Activated CD4-positive, alpha-beta T cell treated with anti-CD3 and anti-CD28 coated beads, Interleukin-2, amount 50 U/mL, for 16 hours (primary cell): ENCODE measurements at places on chromosomes 16 and 17.

DNA sequence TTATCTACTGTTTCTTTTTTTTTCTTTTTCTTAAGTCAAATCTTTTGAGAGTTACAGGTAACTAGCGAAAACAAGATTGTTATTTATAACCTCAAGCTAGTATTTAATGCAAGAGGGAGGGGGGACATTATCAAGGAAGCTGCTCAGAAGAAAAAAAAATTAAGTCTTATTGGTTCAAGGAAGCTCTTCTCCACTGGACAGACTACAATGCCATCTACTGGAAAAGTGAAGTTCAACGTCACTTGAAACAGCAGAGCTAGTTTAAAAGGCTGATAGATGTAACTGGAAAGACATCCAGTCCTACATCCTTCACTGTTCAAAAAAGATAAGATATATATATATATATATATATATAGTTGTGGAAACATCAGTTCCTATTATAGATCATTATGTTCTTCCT, 418.0 kb upstream of the PSMD7 start:
- peak; percentile 14 for DNase-seq

DNA sequence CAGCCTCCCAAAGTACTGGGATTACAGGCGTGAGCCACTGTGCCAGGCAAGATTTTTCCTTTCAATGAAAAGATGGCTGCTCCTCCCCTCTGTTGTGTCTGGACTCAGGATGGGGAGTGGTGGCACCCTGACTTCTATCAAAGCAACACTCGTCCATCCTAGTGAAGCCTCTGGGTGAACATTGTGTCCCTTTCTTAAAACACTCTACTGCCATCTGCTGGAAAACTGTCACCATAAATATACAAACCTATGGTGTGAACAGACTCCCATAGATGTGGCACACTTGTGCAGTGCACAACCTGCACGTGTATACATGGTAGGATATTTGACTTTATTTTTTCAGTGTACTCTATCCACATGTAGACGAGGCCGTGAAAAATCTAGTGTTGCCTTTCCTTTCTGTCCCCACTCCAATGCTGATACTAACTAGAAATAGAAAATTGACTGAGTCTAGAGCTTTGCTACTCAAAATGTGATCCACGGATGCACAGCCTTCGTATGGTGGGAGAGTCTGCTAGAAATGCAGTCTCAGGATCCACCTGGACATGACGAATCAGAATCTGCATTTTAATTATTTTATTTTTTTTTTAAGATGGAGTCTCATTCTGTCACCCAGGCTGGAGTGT, 55.9 kb upstream of the PLCG2 start:
- DNase-seq = peak; percentile 84

- peak; percentile 52 for DNase-seq
These were observed 26.8 kb downstream of the MPP2 start for GRCh38 chr17:43880420-43880991.

GRCh38 chr17:63275971-63276745, 169.9 kb downstream of the CYB561 start:
- DNase-seq = no peak

DNA sequence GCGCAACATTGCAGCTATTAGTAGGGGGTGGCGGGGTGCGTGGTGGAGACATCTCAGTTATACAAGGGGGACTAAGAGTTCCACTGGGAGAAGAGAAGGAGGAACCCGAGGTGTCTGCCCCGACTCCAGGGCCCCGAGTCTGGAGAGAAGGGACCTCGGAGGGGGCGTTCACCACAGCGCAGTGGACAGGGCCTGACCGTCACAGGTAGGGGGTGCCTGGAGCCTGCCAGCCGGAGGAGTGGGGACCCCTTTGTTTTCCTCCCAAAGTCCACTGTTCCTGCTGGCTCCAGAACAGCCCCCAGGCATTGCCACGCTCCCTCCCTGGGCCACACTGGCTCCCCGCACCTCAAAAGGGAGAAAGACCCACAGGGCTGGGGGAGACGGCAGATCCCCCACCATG, 175.9 kb upstream of the TNRC6C start:
- DNase-seq = no peak

DNA sequence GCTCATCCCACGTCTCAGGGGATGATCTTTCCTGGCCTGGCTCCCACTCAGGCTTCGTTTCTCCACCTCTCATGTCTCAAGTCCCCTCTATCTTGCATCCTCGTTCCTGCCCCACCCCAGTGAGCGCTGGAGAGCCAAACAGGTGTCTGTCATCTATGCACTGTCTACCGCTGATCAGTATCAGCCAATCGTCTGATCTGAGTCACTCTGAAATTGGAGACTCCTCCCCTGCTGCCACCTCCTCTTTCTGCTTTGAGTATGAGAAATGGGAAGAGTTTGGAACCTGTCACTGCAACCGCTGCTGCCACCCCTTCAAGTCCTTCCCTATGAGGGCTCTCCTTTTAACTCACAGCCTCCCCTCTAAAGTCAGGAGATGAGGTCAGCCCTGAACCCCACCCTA, 28.0 kb downstream of the FZD2 start:
- DNase-seq = no peak

GRCh38 chr16:81384006-81384405, 60.6 kb upstream of the CMIP start:
- no peak for DNase-seq

GRCh38 chr16:79286646-79287423, 313.7 kb downstream of the MAF start:
- peak; percentile 61 for DNase-seq

DNA sequence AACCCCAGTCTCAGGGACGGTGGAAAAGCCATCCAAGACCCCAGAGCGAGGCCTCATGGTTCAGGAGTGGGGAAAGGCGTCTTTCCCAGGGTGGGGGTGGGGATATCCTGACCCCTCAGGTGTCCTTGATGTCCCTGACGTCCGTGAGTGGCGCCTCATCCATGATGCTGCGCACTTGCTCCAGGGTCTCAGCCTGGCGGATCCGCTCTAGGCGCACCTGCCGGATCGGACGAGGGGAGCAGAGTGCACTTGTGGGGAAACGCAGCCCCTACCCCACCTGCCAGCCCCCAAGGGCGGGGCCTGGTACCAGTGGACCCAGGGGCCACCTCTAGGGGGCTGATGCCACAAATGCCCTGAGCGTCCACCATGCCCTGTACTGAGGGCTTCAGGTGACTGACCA, 20.2 kb downstream of the RABEP2 start:
- no peak for DNase-seq

- no peak for DNase-seq
These were observed 1.8 kb downstream of the ITGAX start for GRCh38 chr16:31356566-31357323.

DNA sequence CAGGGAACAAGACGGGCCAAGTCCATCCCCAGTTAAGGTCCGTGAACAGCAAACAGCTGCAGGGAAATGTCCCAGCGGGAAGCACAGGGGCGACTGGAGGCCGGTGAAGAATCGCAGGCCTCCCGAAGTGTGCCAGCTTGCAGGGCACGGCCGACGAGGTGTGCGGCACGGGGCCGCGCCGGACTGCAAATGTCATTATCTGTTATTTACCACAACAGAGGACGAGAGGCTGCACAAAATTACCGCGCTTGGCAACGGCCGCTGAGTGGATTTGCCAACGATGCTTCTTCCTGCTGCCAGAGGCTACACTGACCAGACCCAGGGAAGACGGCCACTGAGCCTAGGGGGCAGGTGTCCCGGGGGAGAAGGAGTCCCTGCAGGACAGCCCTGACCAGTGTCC, 53.1 kb downstream of the RPH3AL start:
- DNase-seq = no peak

GRCh38 chr16:85137323-85138072, 25.2 kb upstream of the CIBAR2 start:
- DNase-seq = no peak

- DNase-seq = no peak
These were observed 158.9 kb downstream of the TRIM37 start for GRCh38 chr17:58947824-58948223.

GRCh38 chr17:7326186-7326585, 2.9 kb downstream of the NEURL4 start:
- no peak for DNase-seq

- DNase-seq = peak; percentile 51
These were observed 489 bp downstream of the ZC3H18 start for GRCh38 chr16:88570691-88571092.

- no peak for DNase-seq
These were observed 12.4 kb downstream of the UBALD2 start for GRCh38 chr17:76277300-76278267.

DNA sequence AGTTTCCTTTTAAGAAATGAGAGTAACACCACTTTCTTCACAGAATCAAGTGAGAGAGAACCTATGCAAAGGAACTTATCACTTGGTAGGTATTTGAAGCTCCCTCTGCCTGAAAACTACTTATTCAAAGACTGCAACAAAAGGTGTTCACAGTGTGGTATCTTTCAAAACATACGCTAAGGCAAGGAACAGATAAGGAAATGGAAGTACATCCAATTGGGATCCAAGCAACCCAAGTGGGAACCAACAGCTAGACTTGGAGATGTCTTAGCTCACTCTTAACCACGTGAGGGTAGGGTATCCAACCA, 431 bp upstream of the PPM1E start:
- DNase-seq = no peak

DNA sequence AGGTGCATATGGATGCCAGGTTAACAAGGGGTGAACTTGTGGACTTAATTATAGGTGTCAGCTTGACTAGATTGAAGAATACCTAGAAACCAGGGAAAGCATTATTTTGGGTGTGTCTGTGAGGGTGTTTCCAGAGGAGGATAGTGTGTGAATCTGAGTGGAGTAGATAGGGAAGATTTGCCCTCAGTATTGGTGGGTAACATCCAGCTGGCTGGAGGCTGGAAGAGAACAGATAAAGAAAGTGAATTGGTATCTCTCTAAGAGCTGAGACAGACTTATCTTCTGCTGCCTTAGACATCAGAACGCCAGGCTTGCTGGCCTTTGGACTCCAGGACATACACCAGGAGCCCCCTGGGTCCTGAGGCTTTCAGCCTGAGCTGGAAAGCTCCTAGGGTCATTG, 75.2 kb downstream of the CDRT15 start:
- no peak for DNase-seq

GRCh38 chr16:87178977-87179376, 138.2 kb downstream of the C16orf95 start:
- DNase-seq = no peak

DNA sequence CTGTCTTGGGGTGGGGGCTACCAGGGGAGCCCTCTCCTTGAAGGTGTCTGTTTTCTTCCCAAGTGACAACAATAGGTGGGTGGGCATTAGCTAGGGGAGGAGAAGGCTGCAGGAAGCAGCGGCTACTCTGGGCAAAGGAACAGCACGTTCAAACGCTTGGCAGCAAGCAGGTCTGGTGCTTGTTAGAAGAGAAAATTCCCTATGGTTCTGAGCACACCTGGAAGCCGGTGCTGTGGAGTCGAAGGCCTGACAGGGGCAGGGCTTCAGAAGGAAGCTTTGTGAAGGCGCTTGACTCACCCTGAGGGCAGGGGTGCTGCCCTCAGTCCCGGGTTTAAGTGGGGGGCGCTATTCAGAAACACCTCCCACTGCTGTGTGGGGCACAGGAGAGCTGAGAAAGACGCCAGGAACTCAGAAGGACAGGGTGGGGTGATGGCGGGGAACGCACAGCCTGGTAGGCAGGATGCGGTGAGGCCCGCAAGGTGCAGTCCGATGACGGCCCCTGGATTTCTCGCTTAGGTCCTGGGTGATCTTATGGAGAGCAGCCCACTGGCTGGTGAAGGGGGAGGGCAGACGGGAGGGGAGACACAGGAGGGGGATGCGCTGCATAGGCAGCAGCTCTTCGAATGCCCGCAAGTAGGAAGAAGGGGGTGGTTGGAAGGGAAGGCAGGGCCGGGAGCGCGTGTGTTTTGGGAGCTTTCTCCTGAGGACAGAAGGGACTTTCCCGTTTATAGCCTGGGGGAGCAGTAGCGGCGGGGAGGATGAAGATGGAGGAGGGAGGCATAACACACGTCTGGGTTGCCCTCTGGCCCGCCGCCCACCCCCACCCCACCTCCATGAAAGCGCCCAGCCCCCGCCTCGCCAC, 3.2 kb downstream of the GJD3 start:
- no peak for DNase-seq

GRCh38 chr17:49928837-49929475, 40.0 kb upstream of the DLX4 start:
- DNase-seq = no peak

- no peak for DNase-seq
These were observed 12.0 kb downstream of the CYBC1 start for GRCh38 chr17:82438401-82439193.

GRCh38 chr17:59287452-59287851, 44.0 kb upstream of the YPEL2 start:
- DNase-seq = peak; percentile 15

- no peak for DNase-seq
These were observed 1.9 kb upstream of the CDYL2 start for GRCh38 chr16:80806289-80806688.

DNA sequence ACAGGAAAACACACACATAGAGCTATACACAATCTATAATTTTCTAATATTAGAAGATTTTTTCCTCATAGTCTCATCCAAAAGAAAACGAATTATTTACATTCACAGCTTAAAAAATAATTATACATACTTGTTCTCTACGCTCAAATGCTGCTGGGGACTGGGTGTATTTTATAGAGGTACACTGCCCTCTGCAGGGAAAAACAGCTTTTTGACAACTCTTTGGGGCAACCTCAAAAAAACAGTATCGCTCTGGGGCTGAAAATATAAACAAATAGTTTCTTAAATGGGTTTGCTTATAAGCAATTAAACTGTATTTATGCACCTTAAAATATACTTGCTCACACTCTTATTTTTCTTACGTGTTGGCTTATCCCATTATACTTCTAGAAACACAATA, 261.8 kb upstream of the PSMD7 start:
- no peak for DNase-seq

- no peak for DNase-seq
These were observed 127.3 kb downstream of the CDRT15L2 start for GRCh38 chr17:20706751-20707373.

DNA sequence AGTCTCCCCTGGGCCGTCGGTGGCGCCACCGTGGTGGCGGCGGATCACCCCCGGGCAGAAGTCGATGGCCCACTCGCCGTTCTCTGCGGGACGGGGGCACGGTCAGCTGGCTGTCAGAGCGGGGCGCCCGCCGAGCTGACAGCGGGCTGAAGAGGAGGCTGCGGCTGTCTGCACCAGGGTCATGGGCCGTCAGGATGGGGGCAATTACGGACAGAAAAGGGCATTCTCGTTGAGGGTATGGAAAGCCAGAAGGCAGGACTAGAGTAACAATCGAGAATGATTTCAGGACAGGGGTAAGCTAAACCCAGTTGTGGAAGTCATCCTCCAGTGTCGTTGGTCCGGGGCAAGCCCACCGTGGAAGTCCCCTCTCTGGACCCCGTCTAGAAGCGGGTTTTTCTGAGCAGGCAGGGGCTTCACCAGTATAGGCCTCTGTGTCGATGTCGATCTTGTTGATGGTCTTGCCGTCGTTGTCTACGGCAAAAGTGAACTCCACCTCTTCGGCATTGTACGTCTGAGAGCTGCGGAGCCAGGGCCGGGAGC, 1.7 kb downstream of the CHRNE start:
- DNase-seq = no peak

- DNase-seq = peak; percentile 79
These were observed 5.5 kb downstream of the CYLD start for GRCh38 chr16:50747207-50747956.
